T-helper 1 cell (primary cell): ENCODE measurements at places on chromosomes 6 and 20.

GRCh38 chr20:63191400-63191799, 24.5 kb downstream of the YTHDF1 start:
- DNase-seq: no peak

GRCh38 chr6:21019614-21020013, 485.4 kb downstream of the CDKAL1 start:
- no peak for DNase-seq

DNA sequence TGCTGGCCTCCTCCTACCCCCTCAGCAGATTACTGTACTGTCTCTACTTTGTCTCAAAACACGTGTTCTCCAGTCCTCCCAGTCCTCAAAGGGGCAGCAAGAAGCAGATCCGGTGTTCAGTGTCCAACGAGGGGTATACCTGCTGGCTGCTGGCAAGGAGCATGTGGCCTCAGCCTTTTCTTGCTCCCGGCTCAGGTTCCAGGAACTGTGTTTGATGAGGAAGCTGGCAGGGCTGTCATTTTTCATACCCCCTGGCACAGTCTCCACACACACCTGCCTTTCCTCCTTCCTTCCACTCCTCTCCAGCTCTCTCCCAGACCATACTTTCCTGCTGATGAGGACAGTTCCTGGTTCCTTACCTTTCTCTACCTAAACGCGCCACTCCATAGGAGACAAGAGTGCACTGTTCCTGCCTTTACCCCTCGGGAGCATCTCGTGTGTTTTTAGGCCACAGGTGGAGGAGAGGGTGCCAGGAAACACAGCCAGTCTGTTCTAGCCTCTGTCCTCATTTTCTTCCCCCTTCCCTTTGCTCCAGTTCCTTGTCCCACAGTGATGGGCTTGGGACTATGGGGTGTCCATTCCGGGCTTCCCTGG, 77.2 kb downstream of the SSR1 start:
- no peak for DNase-seq

DNA sequence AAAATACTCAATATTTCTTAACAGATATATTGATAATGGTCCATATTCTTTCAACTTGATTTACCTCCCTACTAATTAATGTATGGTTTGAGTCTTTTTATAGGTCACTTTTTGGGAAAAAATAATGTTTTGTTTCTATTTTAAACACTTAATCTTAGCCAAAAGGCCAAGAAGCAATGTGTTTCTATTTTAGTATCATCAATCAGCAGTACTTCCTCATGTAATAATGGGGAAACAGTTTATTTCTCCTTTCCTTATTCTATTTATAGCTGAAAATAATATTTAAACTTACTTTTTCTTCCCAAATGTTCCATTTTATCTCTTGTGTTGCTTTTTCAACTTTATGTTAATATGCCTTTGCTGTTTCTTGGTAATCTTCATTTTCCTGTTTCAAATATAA, 295.1 kb downstream of the ALDH8A1 start:
- no peak for DNase-seq

- DNase-seq: no peak
These were observed 180.8 kb upstream of the CST7 start for GRCh38 chr20:24768201-24768636.

- DNase-seq: no peak
These were observed 172.4 kb downstream of the ADGB start for GRCh38 chr6:146770965-146771735.

DNA sequence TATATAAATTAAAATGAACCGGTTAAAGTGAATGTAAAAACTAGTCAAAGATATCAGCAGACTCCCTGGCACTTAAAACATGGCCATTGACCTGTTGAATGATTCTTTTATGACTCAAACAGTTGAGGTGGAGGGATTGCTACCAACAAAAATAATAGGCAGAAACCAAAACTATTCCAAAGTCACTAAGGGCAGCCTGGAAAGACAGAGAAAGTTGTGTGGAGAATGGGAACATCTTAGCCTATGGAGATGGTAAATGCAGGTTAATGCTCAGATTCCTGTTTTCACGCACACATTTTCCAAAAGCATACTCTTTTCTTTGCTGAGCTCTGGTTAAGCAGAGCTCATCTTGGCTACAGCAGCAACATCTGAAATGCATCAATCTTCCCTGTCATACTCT, 553.5 kb downstream of the HACE1 start:
- no peak for DNase-seq

DNA sequence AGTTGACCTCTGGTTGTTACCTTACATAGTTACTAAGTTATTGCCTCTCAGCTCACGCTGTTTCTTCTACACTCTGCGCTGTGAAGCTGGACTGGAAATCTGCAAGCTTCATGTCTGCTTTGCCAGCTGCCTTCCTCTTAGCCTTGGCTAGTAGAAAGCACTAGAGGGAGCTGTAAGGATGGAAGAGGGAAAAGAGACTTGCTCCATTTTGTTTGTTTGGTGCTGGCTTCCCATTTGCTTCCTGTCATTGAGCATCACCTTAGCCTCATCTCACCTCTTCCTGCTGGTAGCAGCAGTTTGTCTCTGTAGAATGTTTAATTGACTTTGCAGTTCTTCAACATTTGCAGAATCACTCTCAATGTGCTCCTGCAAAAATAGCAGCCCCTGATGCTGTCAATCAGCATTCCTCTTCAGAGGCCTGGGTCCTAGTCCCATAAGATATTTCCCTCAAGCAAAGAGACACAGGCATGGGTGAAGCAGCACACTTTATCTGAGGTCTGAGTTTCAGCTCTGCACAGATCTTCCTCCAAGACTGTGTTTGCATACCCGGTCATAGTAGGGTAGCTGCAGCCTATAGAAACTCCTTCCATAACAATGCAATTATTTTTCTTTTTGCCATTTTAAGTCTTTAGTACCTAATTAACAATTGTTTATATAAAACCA, 302.2 kb upstream of the EPHA7 start:
- DNase-seq: no peak

DNA sequence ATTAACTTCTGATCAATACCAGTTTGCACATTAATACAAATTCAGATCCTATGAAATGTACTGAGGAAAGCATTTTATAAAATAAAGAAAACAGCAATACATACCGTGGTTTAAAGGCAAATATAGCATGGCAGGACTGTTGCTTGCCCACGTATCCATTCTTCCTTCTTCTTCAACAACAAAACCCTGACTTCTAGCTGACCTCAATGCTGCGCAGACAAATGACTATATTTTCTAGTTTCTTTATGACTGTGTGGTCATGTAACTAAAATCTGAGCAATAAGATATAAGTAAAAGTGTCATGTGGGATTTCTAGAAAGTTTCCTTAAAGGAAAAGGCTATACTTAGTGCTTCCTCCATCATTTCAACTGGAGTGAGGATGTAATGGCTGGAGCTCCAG, 85.0 kb downstream of the CDC40 start:
- no peak for DNase-seq

GRCh38 chr20:6416371-6416770, 293.5 kb upstream of the FERMT1 start:
- DNase-seq: no peak

DNA sequence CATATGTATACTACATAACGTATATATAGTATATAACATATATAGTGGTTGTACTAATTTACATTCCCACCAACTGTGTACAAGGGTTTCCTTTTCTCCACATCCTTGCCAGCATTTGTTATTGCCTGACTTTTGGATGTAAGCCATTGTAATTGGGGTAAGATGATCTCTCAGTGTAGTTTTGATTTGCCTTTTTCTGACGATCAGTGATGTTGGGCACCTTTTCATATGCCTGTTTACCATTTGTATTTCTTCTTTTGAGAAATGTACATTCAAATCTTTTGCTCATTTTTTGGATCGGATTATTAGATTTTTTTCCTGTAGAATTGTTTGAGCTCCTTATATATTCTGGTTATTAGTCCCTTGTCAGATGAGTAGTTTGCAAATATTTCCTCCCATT, 11.4 kb downstream of the SYNJ2 start:
- no peak for DNase-seq

DNA sequence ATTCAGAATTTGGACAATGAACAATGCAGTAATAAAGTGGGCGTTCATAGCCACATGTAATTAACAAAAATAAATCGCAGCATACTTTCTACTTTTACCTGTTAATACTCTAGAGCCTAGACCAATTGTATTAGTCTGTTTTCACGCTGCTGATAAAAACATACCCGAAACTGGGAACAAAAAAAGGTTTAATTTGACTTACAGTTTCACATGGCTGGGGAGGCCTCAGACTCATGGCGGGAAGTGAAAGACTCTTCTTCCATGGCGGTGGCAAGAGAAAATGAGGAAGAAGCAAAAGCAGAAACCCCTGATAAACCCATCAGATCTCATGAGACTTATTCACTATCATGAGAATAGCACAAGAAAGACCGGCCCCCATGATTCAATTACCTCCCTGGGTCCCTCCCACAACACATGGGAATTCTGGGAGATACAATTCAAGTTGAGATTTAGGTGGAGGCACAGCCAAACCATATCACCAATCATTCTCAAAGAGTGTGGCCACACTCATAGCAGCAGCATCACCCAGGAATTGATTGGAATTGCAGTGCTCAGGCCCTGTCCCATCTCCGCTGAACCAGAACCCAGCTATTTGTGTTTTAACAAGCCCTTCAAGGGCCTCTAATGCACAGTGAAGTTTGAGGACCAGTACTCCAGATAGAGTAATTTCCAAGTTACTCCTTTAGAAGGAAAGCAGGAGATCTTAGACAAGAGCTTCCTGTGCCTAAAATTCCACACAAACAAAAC, 650.0 kb downstream of the KIF16B start:
- no peak for DNase-seq

GRCh38 chr6:188821-189655, 103.2 kb upstream of the DUSP22 start:
- DNase-seq: peak; percentile 63

DNA sequence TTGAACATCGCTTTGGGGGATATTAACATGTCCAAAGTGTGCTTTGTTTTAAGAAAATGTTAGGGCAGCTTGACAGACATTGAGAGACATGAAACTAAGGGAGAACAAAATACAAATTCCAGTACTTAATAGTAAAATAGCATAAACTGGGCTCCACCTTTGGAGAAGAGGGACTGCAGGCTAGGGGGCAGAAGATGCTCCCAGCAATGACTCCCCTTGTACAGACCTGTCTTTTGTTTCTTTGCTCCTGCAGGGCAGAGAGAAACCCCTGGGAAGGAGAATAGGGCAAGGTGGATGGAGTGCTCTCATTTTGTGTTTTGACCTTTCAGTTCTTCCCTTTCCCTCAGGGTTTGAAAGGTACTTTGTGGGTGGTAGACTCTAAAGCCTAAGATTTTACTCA, 115.6 kb upstream of the PLCB4 start:
- no peak for DNase-seq

DNA sequence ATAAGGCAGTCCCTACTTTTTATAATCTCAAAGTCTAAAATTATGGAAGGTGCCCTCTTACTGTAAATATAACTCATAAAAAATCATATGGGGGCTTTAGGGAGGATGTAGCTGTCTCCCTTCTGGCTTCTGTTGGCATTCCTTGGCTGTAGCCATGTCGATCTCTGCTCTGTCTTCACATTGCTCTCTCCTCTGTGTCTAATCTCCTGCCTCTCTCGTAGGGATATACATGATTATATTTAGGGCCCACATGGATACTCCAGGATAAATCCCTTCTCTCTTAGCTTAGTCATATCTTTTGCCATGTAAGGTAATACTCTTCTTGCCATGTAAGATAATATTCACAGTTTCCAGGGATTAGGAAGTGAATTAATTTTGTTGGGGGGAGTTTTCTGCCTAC, 28.6 kb downstream of the CDS2 start:
- DNase-seq: no peak

GRCh38 chr6:105485456-105485855, 82.6 kb upstream of the PREP start:
- DNase-seq: no peak

DNA sequence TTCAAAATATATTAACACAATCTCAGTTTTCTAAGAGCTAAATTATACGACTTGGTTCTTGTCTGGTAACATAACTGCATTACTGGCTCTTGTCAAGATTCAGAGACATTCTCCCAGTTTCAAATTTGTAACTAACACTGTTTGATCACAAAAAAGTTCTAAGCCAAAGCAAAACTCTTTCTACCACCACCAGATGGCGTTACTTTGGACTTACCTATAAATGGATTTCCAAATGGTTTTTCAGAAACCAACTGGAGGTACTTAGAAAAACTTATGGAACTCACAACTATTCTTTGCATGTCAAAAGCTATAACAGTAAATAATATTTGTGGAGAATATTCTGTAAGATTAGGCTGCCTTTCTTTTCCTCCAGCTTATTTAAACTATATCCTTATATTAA, 34.2 kb upstream of the GFRAL start:
- no peak for DNase-seq

DNA sequence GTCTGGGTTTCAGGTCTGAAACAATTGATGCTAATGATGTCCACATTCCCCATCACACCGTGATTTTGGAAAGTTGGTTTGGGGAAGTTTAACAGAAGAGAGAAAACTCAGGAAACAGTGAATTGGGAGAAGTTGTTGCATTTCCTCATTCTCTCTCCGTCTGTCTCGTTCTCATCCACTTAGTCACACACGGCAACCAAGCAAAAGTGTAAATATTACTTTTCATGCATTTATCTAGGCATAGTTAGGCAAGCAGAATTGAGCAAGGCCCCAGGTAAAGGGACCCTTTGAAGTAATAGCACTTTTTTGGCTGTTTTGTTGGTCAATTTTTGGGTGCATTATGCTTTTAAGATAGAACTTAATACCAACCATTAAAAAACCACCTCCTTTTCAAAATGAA, 137.0 kb upstream of the SULF2 start:
- DNase-seq: no peak
